ENCODE measurements at places on chromosomes 2 and 18. TPM values are rescaled to one million over a fixed set of nuclear protein-coding genes. Genes with fewer than 3 reads are reported as not detected.

The CHMP1B gene
- 47.8 TPM for total RNA-seq

The KIAA2012 gene
- total RNA-seq = not detected

GRCh38 chr2:230650585-230651137, 62.0 kb upstream of the CAB39 start:
- H3K4me3 ChIP-seq = no peak overlapping the region
- H3K36me3 ChIP-seq = no peaks in the 10 kb centered on the region

- no peaks in the 10 kb centered on the region for H3K27me3 ChIP-seq
- peaks cover 12% of the 10 kb centered on the region for H3K36me3 ChIP-seq
- peak overlapping the region; percentile 44 for H3K27ac ChIP-seq
- H3K4me3 ChIP-seq = no peak overlapping the region
- DNase-seq = peak; percentile 77
These were observed 184.7 kb downstream of the SATB2 start for GRCh38 chr2:199273042-199273511.

GRCh38 chr2:27494944-27495554, at the start of gene FNDC4:
Gene FNDC4 (minus strand): TSS chr2:27495200. CDS start chr2:27494679, 521 bp downstream.
- H3K4me3 ChIP-seq = peak within 1 kb of the TSS; percentile 75
- DNase-seq = peak; percentile 69
- H3K4me1 ChIP-seq = peaks cover 13% of the 10 kb centered on the region
- H3K27ac ChIP-seq = no peak within 1 kb of the TSS
- H3K36me3 ChIP-seq = no peaks in the 10 kb centered on the region

GRCh38 chr2:60259781-60260180, 293.7 kb downstream of the BCL11A start:
- no peak overlapping the region for H3K4me3 ChIP-seq
- no peak for DNase-seq
- H3K27me3 ChIP-seq = no peaks in the 10 kb centered on the region
- no peaks in the 10 kb centered on the region for H3K36me3 ChIP-seq
- H3K4me1 ChIP-seq = no peaks in the 10 kb centered on the region
- no peak overlapping the region for H3K27ac ChIP-seq

- DNase-seq = no peak
- H3K4me3 ChIP-seq = no peak overlapping the region
- H3K36me3 ChIP-seq = no peaks in the 10 kb centered on the region
- H3K27me3 ChIP-seq = no peaks in the 10 kb centered on the region
- H3K27ac ChIP-seq = no peak overlapping the region
These were observed 269.0 kb downstream of the DCDC2C start for GRCh38 chr2:3972377-3972776.

GRCh38 chr2:47782381-47782670, 619 bp upstream of the MSH6 start:
- no peaks in the 10 kb centered on the region for H3K27me3 ChIP-seq
- H3K27ac ChIP-seq = peak overlapping the region; percentile 86
- DNase-seq = no peak
- H3K36me3 ChIP-seq = no peaks in the 10 kb centered on the region
- peak overlapping the region; percentile 89 for H3K4me3 ChIP-seq
- H3K4me1 ChIP-seq = peaks cover 9% of the 10 kb centered on the region

The MAP3K19 gene
- not detected for total RNA-seq

The CD8B gene
- not detected for total RNA-seq

The PAX3 gene
- not detected for total RNA-seq

DNA sequence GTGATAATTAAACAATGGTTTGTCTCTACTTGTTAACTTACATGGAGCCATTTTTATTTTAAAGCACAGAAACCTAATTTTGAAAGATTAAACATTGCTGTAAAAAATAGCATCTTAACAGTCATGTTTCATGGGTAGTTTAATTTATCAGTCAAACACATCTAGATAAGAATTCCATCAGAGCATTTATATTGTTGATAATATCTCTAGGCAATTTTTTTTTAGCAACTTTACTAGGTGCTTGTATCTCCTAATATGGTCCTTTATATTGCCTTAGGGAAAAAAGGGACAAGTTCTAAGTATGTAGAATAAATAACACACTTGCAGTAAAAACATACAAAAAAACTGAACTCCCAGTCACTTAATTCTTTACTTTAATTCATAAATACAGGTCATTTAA, 863 bp downstream of the CSRNP3 start:
- peaks cover 11% of the 10 kb centered on the region for H3K4me1 ChIP-seq
- no peaks in the 10 kb centered on the region for H3K36me3 ChIP-seq
- no peak overlapping the region for H3K27ac ChIP-seq
- no peak for DNase-seq

DNA sequence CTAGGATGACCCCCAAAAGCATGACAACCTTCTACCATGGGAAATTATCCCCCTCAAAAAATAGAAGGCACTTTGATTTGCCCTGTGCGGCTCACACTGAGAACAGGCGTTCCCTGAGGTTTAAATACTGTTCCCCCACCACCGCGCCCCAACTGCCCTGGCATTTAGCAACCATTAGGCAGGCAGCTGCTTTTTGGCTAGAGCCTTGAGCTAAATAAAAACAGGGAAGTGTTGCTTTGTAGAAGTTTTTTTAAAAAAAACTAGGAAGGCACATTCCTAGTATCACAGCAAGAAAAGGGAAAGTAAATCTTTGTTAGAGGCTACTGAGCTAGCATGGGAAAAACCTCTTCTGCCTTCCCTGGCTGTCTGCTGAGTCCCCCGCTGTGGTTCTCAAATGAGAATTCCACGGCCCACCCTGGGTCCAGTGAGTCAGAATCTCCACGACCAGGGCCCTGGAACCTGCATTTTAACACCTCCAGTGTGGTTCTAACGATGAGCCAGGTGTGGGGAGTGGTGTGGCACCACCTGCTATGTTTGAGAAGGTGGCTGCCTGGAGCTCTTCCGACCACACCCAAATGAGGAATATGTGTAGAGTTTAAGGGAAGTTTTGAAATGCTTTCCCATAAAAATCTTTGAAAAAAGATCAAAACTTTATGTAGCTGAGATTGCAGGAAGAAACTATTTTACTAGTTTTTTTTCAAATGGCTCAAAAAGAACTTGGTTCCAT, 66.4 kb downstream of the VIT start:
- H3K4me1 ChIP-seq = no peaks in the 10 kb centered on the region
- no peaks in the 10 kb centered on the region for H3K36me3 ChIP-seq
- no peak for DNase-seq
- H3K27me3 ChIP-seq = no peaks in the 10 kb centered on the region
- H3K27ac ChIP-seq = no peak overlapping the region

The IL37 gene
- total RNA-seq = not detected

DNA sequence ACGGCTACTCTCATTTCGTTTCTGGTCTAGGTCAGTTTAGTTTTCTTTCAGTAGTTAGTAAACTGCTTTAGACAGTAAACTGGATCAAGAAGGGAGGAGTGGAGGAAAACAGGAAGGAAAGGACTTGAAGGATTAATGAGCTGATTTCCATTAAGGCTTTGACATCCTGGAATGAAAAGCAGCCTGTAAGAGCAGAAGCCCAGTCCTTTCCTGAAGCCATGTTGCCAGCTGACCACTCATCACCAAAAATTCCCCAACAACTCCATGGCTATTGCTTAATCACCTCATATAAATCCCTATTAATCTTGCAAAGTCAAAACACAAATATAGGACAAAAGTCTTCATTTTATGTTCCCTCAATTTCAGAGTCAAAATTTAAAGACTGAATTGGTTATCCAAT, 113.7 kb upstream of the ZFP36L2 start:
- peak; percentile 83 for DNase-seq
- H3K36me3 ChIP-seq = no peaks in the 10 kb centered on the region
- H3K4me3 ChIP-seq = peak overlapping the region; percentile 44
- peaks cover 41% of the 10 kb centered on the region for H3K4me1 ChIP-seq
- peak overlapping the region; percentile 63 for H3K27ac ChIP-seq

DNA sequence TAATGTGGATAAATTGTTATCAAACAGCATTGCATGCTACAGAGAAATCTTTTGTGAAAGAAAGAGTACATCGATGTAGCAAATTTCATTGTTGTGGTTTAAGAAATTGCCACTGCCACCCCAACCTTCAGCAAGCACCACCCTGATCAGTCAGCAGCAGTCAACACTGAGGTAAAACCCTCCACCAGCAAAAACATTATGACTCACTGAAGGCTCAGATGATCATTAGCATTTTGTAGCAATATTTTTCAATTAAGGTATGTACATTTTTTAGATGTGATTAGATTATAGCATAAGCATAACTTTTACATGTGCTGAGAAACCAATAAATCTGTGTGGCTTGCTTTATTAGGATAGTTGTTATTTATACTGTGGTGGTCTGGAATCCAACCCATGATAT, 75.5 kb downstream of the ZNF385B start:
- no peak overlapping the region for H3K4me3 ChIP-seq
- DNase-seq = no peak
- H3K4me1 ChIP-seq = no peaks in the 10 kb centered on the region
- no peak overlapping the region for H3K27ac ChIP-seq
- peaks cover 6% of the 10 kb centered on the region for H3K27me3 ChIP-seq

GRCh38 chr2:229273723-229274338, 2.7 kb upstream of the PID1 start:
- no peaks in the 10 kb centered on the region for H3K27me3 ChIP-seq
- H3K27ac ChIP-seq = no peak overlapping the region
- H3K4me3 ChIP-seq = peak overlapping the region; percentile 75
- peaks cover 17% of the 10 kb centered on the region for H3K4me1 ChIP-seq

The GPBAR1 gene
- not detected for total RNA-seq

- peaks cover 11% of the 10 kb centered on the region for H3K36me3 ChIP-seq
- peak overlapping the region; percentile 99 for H3K27ac ChIP-seq
- peak; percentile 94 for DNase-seq
- no peaks in the 10 kb centered on the region for H3K27me3 ChIP-seq
These were observed 8.0 kb downstream of the TMBIM1 start for GRCh38 chr2:218284106-218284811.

DNA sequence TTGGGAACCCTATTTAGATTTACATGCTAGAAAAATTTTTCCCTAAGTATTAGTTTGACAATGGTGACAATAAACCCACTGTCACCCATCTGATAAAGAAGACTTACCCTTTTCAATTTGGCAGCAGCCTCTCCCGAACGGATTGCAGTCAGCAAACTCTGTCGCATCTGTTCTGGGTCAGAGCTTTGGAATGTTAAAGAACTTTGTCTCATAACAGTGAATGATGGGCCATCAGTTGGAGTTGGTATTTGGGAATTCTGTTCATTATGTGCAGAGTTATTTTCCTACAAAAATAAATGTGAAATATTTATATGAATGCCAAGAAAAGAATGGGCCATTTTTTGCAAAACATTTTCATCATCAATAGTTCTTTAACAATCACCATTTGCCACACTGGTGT, 70.8 kb upstream of the GRB14 start:
- H3K4me1 ChIP-seq = 0 out of 2 replicates have a peak, but pooled peaks cover 7% of the 10 kb centered on the region
- H3K27ac ChIP-seq = no peak overlapping the region
- peak; percentile 34 for DNase-seq
- no peaks in the 10 kb centered on the region for H3K36me3 ChIP-seq
- H3K4me3 ChIP-seq = no peak overlapping the region
- no peaks in the 10 kb centered on the region for H3K27me3 ChIP-seq

DNA sequence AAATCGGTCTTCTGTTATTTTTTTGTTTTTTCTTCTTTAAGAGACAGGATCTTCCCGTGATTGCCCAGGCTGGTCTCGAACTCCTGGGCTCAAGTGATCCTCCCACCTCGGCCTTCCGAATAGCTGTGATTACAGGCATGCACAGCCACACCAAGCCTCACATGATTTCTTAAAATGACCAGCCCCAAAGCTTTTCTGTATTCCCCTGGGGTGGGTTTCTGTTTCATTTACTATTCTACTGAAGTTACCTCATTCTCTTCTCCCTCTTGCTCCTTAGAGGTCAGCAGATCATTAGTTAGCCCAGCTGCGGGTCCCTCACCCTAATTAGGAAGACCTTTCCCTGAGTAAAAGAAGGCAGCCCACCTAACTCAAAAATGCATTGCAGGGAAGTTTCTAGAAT, 27.6 kb downstream of the SLC1A4 start:
- H3K4me3 ChIP-seq = no peak overlapping the region
- H3K36me3 ChIP-seq = peaks cover 48% of the 10 kb centered on the region
- H3K27ac ChIP-seq = no peak overlapping the region

GRCh38 chr2:237858294-237859081, 935 bp upstream of the RAMP1 start:
- peaks cover 19% of the 10 kb centered on the region for H3K4me1 ChIP-seq
- no peak overlapping the region for H3K27ac ChIP-seq
- peak; percentile 90 for DNase-seq
- H3K27me3 ChIP-seq = no peaks in the 10 kb centered on the region
- no peaks in the 10 kb centered on the region for H3K36me3 ChIP-seq
- H3K4me3 ChIP-seq = no peak overlapping the region

GRCh38 chr2:17813010-17813741, 3.1 kb upstream of the MSGN1 start:
- H3K4me1 ChIP-seq = peaks cover 12% of the 10 kb centered on the region
- peak overlapping the region; percentile 46 for H3K4me3 ChIP-seq
- H3K27ac ChIP-seq = peak overlapping the region; percentile 66
- DNase-seq = peak; percentile 89

- DNase-seq = peak; percentile 13
- H3K27me3 ChIP-seq = no peaks in the 10 kb centered on the region
- peaks cover 15% of the 10 kb centered on the region for H3K36me3 ChIP-seq
- H3K4me1 ChIP-seq = no peaks in the 10 kb centered on the region
- H3K4me3 ChIP-seq = no peak overlapping the region
These were observed 24.6 kb downstream of the PRKRA start for GRCh38 chr2:178426388-178426787.

GRCh38 chr18:58882686-58883085, 18.0 kb downstream of the ZNF532 start:
- no peak for DNase-seq
- H3K4me1 ChIP-seq = peaks cover 36% of the 10 kb centered on the region
- H3K27me3 ChIP-seq = no peaks in the 10 kb centered on the region
- H3K4me3 ChIP-seq = no peak overlapping the region
- H3K27ac ChIP-seq = peak overlapping the region; percentile 67

The BCL11A gene
- 3.5 TPM for total RNA-seq

The LINC00305 gene
- not detected for total RNA-seq

The THUMPD2 gene
- 5.6 TPM for total RNA-seq

DNA sequence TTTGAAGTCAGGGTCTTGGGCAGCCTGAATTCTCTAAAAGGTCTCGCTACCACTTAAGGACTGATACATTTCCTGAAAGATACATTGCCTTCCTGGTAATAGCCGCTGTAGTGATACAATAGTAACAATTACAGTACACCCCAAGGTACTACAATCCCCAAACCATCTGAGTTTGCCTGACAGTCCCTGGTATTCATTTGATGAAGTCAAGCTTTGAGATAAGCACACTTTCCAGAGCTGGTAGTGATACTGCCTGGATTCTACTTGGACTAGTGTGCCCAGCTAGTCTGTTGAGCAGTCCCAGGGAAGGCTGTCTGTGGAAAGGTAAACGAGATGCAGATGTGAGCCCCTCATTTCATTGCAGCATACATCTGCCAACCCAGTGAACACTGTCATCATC, 24.4 kb upstream of the ITGB6 start:
- H3K27ac ChIP-seq = peak overlapping the region; percentile 85
- no peaks in the 10 kb centered on the region for H3K27me3 ChIP-seq
- DNase-seq = peak; percentile 30

All from GM23248 (cell line).